Stimulated activated CD8-positive, alpha-beta memory T cell treated with anti-CD3 and anti-CD28 coated beads, Interleukin-12 subunit alpha, Interleukin-12 subunit beta, amount 100 ng/mL, for 1 hour (primary cell): ENCODE measurements at places on chromosomes 16 and 17.

- DNase-seq = peak; percentile 45
Measured at GRCh38 chr17:48577946-48578615, at the start of gene HOXB4. HOXB4 (minus strand) TSS chr17:48578350; CDS start chr17:48578319, 31 bp downstream.

DNA sequence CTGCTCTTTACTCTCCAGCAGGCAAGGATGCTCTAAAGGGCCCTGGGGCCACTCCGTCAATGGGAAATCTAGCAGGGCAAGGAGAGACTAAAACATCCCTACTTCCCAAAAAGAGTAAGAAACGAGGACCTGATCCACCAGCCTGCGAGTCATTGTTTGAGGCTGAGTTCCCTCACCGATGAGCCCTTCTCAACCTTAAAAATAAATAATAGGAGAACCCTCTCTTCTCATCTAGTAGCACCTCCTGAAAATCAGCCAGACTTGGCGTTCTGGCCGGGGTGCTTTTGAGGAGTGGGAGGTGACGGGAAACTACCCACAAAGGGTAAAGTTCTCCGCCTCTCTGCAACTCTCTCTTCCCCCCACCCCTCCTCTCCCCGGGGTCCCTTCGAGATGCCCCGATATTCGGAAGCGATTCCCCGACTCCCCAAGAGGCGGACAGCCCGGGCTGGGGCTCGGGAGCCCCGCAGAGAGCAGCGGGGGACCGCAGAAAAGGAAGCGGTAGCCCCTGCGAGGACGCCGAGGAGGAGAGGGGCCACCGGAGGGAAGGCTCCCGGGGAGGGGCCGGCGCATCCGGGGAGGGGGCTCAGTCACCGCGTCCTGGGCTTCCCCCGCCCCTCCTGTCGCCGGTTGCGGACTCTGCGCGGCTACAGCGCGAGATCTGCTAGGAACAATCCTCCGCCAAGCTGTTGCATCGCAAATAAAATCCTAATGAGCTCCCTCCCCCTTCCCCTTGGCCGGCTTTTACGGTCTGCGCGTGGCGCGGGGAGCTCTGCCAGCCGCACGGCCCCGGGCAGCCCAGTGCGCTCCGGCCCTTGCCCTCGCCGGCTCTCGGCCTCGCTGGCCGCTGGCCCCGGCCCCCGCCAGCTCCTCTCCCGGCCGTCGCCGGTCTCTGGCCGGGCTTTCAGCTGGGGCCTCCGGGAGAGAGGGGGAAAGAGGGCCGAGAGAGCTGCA lies 1.3 kb downstream of the HOXB9 start:
- DNase-seq = no peak

GRCh38 chr16:58937661-58938060 lies 203.5 kb upstream of the GOT2 start:
- no peak for DNase-seq

GRCh38 chr16:27547134-27547533 lies 2.6 kb downstream of the GTF3C1 start:
- no peak for DNase-seq

- no peak for DNase-seq
Measured at GRCh38 chr17:39700148-39700987, 504 bp downstream of the ERBB2 start.

GRCh38 chr17:28039251-28039650 lies 3.2 kb upstream of the NLK start:
- DNase-seq = no peak

DNA sequence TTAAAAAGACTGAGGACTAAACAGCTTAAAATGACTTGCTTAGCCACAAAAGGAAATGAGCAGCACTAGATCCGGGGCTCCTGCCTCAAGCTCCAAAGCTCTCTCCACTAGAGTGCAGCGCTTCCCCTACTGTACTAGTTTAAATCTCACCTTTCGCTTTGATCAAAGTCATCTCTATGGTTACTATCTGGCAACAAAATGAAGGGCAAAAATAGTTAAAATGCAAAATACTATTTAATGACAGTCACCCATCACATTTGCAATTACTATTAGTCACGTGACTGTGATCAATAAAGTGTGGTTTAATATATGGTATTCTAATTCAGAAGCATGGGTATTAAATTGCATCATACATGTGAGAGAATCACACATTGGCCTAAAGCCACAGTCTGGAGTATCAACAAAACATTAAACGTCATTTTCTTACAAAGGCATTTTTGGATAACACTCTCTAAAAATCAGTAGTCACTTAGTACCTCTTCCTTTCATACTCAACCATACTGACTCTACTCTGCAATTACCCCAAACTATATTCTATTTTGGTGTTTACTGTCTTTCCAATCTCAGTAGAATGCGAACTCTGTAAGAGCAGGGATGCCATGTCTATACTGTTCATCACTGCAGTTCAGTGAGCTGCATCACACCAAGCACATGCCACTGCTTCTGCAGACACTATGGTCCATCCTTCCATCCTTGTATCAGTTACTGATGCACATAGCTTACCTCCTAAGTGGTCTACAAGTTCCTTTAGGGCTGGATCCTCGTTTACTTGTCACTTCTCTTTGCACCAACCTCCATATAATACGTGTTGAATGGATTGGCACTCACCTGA lies 6.2 kb downstream of the PSMD12 start:
- DNase-seq = peak; percentile 27

DNA sequence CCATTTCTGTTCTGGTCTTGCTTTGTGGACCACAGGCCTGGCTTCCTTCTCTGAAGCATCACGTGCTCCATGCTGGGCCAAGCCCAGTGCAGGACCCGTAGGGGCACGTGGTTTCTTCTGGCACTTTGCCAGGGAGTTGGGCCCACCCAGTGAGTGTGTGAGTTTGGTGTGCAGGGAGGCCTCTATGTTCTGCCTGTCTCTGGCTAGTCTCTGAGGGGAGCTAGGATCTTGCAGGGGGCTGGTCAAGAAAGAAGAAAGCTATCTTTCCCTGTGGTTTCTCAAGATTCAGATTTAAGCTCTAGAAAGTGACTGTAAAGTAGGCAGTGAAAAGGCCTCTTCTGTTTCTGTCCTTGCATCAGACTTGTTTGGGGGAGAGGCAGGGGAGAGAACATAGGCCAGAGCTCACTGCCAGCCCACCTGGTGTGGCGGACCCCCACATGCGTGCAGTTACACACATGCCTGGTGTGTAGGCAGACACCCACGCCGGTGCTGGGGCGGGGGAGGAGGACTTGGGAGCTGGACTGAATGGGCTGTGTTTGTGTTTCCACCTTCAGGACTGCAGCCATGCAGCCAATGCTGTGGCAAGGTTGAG lies 11.8 kb downstream of the LASP1 start:
- DNase-seq = no peak

- no peak for DNase-seq
Measured at GRCh38 chr16:88014954-88015805, 63.9 kb downstream of the BANP start.

- no peak for DNase-seq
Measured at GRCh38 chr16:6888531-6888930, 444.1 kb upstream of the RBFOX1 start.

- DNase-seq = no peak
Measured at GRCh38 chr17:28335959-28336871, 654 bp downstream of the TNFAIP1 start.

DNA sequence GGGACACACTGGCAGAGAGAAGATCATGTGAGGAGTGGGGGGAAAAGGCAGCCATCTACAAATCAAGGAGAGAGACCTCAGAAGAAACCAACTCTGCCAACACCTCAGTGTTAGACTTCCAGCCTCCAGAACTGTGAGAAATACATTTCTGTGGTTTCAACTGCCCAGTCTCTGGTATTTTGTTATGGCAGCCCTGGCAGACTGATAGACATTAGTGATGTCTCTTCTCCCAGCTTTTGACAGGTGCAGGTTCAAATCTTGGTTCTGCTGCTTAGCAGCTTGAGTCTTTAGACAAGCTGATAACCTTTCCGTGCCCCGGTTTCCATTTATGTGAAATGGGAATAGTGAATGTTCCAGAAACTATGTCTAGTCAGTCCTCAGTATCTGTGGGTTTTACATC lies 199.5 kb downstream of the SNX29 start:
- no peak for DNase-seq

DNA sequence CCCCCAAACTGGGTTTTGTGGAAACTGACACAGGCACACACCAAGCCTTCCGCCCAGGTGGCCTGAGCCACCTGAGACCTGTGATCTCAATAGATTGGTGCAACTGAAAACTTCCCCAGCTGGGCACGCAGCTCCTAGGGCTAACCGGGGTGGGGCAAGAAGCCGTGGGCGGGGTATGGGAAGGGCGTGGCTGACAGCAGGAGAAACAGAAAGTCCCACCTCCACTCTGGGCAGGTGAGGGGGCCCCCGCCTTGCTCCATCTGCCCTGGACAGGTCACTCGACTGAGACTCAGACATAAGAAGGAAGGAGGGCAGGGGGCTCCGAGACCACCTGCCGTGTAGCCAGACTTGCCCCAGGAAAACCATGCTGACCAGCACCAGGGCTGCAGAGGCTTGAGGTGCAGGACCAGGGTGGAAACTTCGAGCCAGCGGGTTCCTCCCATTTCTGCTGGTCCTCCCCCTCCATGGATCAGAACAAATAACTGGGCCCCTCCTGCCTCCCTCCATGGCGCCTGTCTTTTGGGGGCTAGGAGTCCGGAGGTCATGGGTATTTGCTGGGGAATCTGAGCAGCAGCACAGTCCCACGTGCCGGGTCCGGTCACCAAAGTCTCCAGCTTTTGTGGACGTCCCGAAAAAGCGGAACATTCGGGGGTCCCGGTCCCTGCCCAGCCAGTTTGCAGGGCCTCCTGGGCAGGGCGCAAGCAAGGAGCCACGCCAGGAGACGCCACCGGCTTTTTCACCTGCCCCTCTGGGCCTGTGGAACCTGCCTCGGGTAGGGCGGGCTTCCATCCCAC lies 1.3 kb downstream of the TIMP2 start:
- DNase-seq = peak; percentile 31

DNA sequence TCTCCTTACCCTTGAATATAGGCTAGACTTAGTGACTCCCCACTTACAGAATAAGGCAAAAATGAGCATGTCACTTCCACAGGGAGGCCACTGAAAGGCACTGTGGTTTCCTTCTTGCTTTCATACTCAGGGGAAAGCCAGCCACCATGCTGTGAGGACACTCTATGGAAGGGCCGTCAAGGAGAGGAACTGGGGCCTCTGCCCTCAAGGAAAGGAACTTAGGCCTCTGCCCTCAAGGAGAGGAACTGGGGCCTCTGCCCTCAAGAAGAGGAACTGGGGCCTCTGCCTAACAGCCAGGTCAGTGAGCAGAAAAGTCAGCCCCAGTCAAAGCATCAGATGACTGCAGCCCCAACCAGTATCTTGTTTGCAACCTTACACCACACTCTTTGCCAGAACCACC lies 30.1 kb downstream of the VPS35 start:
- DNase-seq = no peak

GRCh38 chr17:40366861-40367518 lies 2.5 kb upstream of the GJD3 start:
- no peak for DNase-seq

DNA sequence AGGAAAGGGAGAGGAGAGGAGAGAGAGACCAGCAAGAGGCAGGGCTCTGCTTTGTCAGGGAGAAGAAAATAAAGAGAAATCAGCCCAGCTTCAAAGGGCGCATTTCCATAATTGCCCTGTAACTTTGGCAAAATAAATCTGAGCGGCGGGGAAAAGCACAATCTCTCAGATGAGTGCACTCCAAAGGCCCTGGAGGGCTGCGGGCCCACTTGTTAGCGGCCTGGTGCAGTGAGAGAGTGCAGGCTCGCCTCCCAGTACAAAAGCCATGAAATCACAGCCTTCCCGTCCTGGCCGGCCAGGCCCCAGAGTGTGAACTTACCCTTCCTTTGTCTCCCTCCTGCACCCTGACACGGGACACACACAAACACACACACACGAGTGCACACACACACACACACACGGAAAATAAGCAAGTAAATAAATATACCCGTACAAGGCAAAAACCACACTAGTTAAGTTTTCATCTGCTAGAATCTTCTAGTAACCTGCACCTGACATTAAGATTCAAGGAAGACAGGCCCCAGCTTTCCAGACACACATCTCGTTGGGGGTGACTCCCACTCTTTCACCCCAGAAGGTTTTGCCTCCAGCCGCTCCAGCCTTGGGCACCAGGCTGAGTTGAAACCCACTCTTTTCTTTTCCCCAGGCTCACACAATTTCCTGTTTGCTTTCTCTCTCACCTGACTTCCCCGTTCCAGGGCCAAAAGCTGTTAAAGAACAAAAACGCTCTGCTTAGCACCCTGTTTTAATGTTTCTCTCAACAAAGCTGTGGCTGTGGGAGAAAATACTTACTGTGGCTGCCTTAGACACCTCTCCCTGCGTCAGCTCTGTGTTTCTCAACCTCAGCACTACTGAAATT lies 8.5 kb downstream of the IRX3 start:
- DNase-seq = no peak

GRCh38 chr17:6098823-6099180 lies 28.6 kb downstream of the WSCD1 start:
- no peak for DNase-seq

GRCh38 chr16:76370344-76370743 lies 93.1 kb downstream of the CNTNAP4 start:
- no peak for DNase-seq

- no peak for DNase-seq
Measured at GRCh38 chr17:82350182-82351030, 8.6 kb upstream of the TEX19 start.

DNA sequence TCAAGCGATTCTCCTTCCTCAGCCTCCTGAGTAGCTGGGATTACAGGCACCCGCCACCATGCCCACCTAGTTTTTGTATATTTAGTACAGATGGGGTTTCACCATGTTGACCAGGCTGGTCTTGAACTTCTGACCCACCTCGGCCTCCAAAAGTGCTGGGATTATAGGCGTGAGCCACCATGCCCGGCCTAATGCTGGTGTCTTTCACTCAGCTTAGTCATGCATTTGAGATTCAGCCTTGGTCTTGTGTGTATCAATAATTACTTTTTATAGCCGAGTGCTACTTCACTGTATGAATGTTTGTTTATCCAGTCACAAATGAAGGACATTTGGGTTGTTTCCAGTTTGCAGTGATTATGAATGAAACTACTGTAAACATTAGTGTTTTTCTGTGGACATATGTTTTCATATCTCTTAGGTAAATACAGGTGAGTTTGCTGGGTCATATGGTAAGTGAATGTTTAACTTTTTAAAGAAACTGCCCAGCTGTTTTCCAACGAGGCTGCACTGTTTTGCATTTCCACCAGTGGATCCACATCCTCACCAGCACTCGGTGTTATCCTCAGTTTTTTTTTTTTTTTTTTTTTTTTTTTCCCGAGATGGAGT lies 11.0 kb upstream of the PLCG2 start:
- no peak for DNase-seq

- no peak for DNase-seq
Measured at GRCh38 chr17:9071016-9071415, 49.7 kb downstream of the NTN1 start.

DNA sequence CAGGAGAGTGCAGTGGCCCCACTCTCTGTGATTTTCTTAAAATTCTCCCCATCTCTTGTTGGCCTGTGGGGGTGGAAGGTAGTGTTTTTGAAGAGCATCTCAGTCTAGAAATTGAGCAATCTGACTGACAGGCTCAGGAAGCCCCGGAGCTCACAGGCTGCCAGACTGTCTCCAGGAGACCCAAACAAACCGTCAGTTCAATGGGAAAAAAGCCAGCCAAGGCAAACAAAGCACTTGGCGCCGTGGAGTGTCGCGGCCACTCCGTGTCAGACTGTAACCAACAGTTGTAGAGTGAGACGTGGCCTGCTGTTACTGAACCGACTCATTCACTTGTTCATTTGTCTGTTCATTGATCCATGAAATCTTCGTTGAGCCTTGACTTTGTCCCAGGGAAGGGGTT lies 33.7 kb downstream of the RGS9 start:
- no peak for DNase-seq

- DNase-seq = no peak
Measured at GRCh38 chr17:7577327-7578199, 1.9 kb upstream of the CD68 start.

GRCh38 chr17:4769628-4770027 lies 2.1 kb upstream of the TM4SF5 start:
- no peak for DNase-seq

GRCh38 chr16:336269-336668 lies 16.3 kb downstream of the AXIN1 start:
- DNase-seq = no peak
